Stimulated activated naive B cell treated with anti-CD40 and anti-IgM and Interleukin-4, amounts not matched to agents 10 μg/mL and 1 μg/mL and 100 μg/mL, for 72 hours (primary cell): ENCODE measurements at places on chromosomes 6 and 20.
A peak's percentile ranks its signal among the peaks of the same experiment; 100 is the strongest.

- DNase-seq: peak; percentile 66
Measured at GRCh38 chr6:32664827-32665362, 1.6 kb downstream of the HLA-DQB1 start.

GRCh38 chr20:42544926-42545325, 644.8 kb downstream of the PTPRT start:
- no peak for DNase-seq

GRCh38 chr6:137150072-137150471, 23.4 kb downstream of the IL22RA2 start:
- no peak for DNase-seq

DNA sequence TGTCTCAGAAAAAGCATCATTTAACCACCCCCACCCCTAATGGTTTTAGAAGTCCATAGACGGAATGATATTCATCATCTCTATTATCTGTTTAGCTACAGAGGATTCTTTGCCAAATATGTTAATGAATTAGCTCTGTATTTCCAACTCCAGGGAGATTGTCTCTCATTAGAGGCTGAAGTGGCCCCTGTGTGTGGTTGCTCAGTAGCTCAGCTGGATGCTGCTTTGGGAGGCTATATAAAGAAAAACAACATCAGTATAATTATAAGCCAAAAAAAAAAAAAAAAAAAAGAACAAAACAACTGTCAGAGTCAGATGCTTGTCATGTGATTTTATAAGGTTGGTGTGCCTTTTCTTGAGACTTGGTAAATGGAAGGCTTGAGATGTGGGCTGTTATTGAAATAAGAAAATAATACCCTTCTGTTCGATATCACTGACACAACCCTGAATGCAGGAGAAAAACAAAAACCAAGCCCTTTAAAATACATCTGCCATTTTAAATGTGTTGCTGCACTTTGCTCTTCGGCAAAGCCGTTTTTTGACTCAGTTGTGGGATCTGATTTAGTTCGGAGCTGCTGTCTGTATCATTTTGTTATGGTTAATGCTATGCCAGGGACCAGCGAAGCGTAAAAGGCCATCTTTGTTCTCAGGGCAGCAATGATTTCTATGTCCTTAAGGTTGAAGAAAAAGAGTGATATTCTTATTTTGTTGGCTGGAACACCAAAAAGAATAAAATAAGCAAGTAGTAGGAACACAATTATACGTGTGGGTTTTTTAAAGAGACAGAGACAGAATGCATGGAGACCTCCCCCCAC, 422.6 kb downstream of the QKI start:
- DNase-seq: no peak

GRCh38 chr6:2026133-2026532, 219.3 kb downstream of the GMDS start:
- DNase-seq: no peak

- DNase-seq: peak; percentile 20
Measured at GRCh38 chr6:3410385-3411360, 46.2 kb downstream of the SLC22A23 start.

DNA sequence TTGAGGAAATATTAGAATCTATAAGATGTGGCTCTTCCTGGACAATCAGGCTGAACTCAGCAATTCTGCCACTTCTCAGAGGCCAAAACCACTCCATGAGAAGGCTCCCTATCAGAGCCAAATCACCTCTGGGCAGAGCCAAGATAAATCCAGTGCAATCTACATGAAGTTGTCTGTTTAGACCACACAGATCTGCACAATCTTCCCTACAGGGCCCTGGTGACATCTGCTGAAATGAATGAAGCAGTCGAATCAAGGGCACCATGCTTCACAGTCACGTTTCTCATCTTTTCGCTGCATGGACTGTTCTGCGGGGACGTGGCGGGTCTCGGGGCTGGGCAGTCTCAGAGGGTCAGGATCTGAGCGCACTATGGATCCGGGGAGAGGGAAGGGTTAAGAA, 60.1 kb upstream of the CD93 start:
- DNase-seq: no peak

- DNase-seq: peak; percentile 6
Measured at GRCh38 chr6:79868098-79868722, 79.1 kb downstream of the ELOVL4 start.

- DNase-seq: peak; percentile 61
Measured at GRCh38 chr6:30720738-30721197, 616 bp downstream of the TUBB start.
